ENCODE measurements at places on chromosomes 12 and 14.

DNA sequence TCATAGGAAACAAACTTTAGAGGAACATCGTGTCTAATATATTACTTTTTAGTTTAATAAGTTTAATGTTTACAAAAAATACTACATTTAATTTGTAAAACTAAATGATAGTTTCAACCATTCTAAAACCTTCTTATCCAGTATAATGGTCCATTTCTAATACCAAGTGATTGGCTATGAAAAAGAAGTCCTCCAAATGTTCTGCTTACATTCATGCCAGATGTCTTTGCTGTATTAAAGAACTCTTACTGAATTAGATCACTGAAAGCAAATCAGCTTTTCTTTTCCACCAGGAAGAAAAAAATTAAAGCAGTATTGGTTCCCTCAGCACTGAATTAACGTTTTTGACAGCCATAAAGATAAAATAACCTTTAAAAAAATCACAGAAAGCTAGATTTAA lies 3.7 kb downstream of the NOVA1 start:
- no peaks in the 10 kb centered on the region for H3K27me3 ChIP-seq
- peak overlapping the region; percentile 97 for H3K4me3 ChIP-seq
- H3K27ac ChIP-seq, result no peak overlapping the region
- H3K36me3 ChIP-seq, result no peaks in the 10 kb centered on the region
- H3K4me1 ChIP-seq, result peaks cover 42% of the 10 kb centered on the region

- no peak overlapping the region for H3K4me3 ChIP-seq
- H3K36me3 ChIP-seq, result peaks cover 24% of the 10 kb centered on the region
- no peak overlapping the region for H3K27ac ChIP-seq
- H3K27me3 ChIP-seq, result no peaks in the 10 kb centered on the region
- H3K4me1 ChIP-seq, result peaks cover 10% of the 10 kb centered on the region
- DNase-seq, result no peak
Observed at GRCh38 chr12:123171967-123172366, 21.1 kb upstream of the PITPNM2 start.

GRCh38 chr14:60618241-60618640 lies 31.0 kb downstream of the SIX1 start:
- no peak for DNase-seq
- peaks cover 4% of the 10 kb centered on the region for H3K27me3 ChIP-seq
- no peaks in the 10 kb centered on the region for H3K36me3 ChIP-seq

GRCh38 chr12:47407463-47408129 lies 298.2 kb downstream of the RPAP3 start:
- no peaks in the 10 kb centered on the region for H3K27me3 ChIP-seq
- H3K4me3 ChIP-seq, result no peak overlapping the region
- DNase-seq, result no peak
- no peaks in the 10 kb centered on the region for H3K36me3 ChIP-seq

DNA sequence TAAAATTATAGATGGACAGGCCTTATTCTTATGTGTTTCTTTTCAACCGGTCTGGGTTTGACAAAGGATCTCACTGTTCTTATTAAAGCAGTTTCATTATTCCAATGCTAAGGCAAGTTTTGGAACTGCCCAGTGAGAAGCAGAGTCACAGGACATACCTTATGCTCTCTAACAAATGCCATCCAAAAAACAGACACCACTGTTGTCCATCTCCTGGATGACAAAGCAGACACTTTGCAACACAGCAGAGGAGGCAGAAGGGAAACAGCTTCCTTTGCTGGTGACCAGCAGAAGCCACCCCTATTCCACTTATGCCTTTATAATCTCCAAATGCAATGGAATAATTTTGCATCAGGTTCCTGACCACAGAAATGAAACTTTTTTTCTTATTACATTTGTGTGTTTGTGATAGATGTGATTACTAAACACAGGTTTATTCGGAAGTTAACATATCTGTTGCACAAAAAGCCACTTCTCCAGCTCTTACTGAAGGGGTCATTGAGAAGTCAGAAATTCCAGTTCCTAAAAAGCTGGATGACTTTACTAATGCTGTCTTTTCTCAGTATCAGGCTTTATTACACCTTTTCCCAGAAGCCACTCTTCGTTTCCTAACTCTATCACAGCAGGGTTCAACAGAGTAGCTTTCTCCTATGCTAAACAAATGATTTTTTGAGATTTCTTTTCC lies 115.6 kb downstream of the BTG1 start:
- H3K27me3 ChIP-seq, result no peaks in the 10 kb centered on the region
- no peak overlapping the region for H3K4me3 ChIP-seq
- DNase-seq, result no peak
- no peaks in the 10 kb centered on the region for H3K36me3 ChIP-seq
- peaks cover 37% of the 10 kb centered on the region for H3K4me1 ChIP-seq

GRCh38 chr14:53247596-53248370 lies 94.7 kb upstream of the DDHD1 start:
- no peak overlapping the region for H3K27ac ChIP-seq
- peaks cover 22% of the 10 kb centered on the region for H3K36me3 ChIP-seq
- H3K27me3 ChIP-seq, result no peaks in the 10 kb centered on the region
- DNase-seq, result no peak
- peaks cover 2% of the 10 kb centered on the region for H3K4me1 ChIP-seq
- no peak overlapping the region for H3K4me3 ChIP-seq

DNA sequence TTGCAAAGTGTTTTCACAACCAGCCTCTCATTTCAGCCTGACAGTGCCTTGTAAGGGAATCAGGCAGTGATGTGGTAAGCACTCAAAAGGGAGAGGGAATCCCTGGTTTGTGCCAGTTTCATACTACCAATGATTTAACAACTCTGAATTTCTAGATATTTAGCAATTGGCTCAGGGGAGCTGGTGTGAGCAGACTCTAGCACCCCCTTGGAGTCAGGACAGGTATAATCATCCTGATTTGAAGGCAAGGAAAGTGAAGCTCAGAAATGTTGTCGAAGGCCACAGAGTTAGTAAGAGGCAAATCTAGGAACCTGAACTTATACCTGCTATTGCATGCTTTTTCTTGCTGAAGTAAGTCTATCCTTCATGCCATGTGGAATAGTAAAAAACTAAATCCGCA lies 63.1 kb upstream of the DACT1 start:
- no peak for DNase-seq
- no peak overlapping the region for H3K4me3 ChIP-seq
- H3K27me3 ChIP-seq, result no peaks in the 10 kb centered on the region
- peaks cover 14% of the 10 kb centered on the region for H3K4me1 ChIP-seq
- H3K36me3 ChIP-seq, result no peaks in the 10 kb centered on the region
- no peak overlapping the region for H3K27ac ChIP-seq

DNA sequence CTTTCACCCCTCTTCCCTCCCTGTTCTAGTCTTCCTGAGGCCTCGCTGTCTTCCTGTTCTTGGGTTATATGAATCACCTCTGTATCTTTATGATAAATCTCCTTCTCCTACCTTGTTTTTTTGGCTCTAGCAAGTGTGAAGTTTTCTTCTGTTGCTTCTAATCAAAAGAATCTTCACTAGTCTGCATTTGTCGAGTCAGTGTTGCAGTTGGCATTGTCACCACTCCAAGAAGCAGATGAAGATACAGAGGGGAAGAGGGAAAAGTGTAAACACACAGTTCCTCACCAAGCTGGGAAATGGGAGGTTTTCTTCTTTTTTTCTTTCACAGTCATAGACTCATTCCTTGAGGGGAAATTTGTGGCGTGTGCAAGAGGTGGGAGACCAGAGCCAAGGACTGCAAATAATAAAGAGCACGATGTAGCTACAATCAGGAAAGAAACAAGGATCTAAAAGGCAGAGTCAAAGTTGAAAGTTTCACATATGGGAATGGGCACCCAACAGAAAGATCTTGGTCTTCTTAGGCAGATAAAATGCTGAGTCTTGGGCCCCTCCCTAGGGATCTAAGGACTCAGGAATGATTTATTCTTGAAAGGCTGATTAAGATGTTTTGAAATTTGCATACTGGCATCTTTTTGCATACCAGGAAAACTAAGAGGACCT lies 22.2 kb upstream of the PRICKLE1 start:
- DNase-seq, result no peak
- H3K4me3 ChIP-seq, result no peak overlapping the region
- peaks cover 23% of the 10 kb centered on the region for H3K4me1 ChIP-seq
- H3K27ac ChIP-seq, result no peak overlapping the region
- 0 out of 2 replicates have a peak, but pooled peaks cover 8% of the 10 kb centered on the region for H3K36me3 ChIP-seq
- peaks cover 2% of the 10 kb centered on the region for H3K27me3 ChIP-seq

DNA sequence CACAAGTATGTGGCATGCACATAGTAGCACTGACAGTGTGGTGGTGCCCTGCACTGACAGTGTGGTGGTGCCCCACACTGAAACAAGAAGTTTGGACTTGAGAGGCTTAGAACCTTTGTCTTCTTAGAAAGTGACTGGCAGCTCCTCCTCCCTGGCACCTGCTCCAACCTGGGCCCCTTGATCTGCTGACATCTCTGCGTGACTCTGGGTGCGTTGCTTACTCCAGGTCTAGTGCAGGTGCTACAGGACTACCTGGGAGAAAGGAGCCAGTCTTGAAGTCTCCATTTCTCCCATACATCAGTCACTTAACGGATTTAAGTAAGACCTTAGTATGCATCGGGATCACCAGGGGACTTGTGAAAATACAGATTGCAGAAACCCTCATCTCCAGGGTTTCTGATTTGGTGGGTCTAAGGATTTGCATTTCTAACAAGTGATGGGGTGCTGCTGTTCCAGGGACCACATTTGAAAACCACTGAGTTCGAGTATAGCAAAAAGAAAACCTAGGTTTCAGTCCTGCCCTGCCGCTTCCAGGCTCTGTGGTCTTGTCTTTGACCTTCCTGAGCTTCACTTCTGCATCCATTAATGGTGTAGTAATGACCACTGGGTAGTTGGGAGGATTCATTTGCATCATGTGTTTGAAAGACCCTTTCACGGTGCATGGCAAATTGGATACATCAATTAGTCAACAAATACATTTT lies 15.7 kb downstream of the NINJ2 start:
- H3K27me3 ChIP-seq, result no peaks in the 10 kb centered on the region
- H3K36me3 ChIP-seq, result no peaks in the 10 kb centered on the region
- DNase-seq, result no peak
- H3K27ac ChIP-seq, result peak overlapping the region; percentile 84
- peaks cover 7% of the 10 kb centered on the region for H3K4me1 ChIP-seq

GRCh38 chr12:132275110-132275531 lies 54.3 kb downstream of the GALNT9 start:
- no peaks in the 10 kb centered on the region for H3K36me3 ChIP-seq
- DNase-seq, result peak; percentile 66
- H3K4me3 ChIP-seq, result peak overlapping the region; percentile 32

- H3K27me3 ChIP-seq, result peaks cover 77% of the 10 kb centered on the region
- H3K4me3 ChIP-seq, result no peak overlapping the region
- no peak for DNase-seq
- no peaks in the 10 kb centered on the region for H3K36me3 ChIP-seq
- H3K4me1 ChIP-seq, result peaks cover 3% of the 10 kb centered on the region
Observed at GRCh38 chr12:132548430-132549058, 58.6 kb downstream of the FBRSL1 start.

DNA sequence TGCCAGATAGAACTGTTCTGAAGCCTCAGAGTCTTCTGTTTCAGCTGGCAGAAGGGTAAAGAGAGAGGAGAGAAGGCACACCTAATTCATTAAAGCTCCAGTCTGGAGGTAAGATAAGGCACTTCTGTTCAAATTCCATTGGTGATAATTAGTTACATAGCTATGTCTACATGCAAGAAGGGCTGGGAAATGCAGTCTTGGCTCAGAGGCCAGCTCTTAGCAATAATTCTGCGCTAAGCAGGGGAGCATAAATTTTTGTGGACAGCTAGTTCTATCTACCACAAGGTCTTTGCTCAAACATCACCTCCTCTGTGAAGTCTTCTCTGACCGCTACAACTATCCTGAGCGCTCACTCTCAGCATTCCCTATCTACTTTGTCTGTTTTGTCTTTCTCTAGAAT lies 14.3 kb upstream of the E2F7 start:
- no peak overlapping the region for H3K27ac ChIP-seq
- no peak overlapping the region for H3K4me3 ChIP-seq
- H3K4me1 ChIP-seq, result 0 out of 2 replicates have a peak, but pooled peaks cover 5% of the 10 kb centered on the region
- no peak for DNase-seq
- no peaks in the 10 kb centered on the region for H3K27me3 ChIP-seq

- peaks cover 3% of the 10 kb centered on the region for H3K36me3 ChIP-seq
- no peak overlapping the region for H3K27ac ChIP-seq
- no peak overlapping the region for H3K4me3 ChIP-seq
Observed at GRCh38 chr12:112008918-112009317, 4.0 kb downstream of the TMEM116 start.

DNA sequence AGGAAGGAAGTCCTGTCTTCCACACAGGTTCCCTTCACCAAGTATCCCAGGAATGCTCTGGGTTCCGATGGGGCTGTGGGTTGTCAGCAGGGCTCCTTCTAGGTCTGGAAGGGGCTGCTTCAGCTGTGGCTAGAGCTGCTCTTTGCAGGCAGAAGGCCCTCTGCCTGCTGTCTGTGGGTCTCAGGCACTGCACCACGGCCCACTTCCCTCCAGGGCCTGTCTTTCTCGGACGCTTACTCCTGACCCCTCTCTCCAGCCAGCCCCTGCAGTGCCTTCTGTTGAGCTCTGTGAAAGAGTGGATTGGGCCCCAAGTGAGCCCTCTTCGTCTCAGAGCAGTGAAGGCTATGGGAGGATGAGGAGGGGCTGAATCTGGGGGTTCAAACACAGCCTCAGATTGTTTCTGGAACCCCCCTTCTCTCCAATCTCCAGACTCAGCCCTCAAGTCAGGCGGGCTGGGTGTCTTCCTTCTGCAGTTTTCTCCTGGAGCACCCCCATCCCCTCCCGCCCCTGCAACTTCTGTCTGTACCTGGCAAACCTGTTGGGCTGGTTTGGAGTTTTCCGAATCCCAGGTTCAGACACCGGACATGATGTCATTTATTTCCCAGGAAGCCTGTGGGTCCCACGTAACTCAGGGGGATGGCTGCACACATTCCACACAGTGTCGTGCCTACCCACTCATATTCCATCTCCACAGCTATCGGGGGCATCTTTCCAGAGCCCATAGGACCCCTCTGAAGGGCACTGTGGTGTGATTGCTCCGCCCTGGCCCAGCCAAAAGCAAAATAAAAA lies 24.9 kb upstream of the SPPL3 start:
- peaks cover 35% of the 10 kb centered on the region for H3K4me1 ChIP-seq
- no peaks in the 10 kb centered on the region for H3K36me3 ChIP-seq
- H3K4me3 ChIP-seq, result peak overlapping the region; percentile 34
- H3K27ac ChIP-seq, result peak overlapping the region; percentile 74

DNA sequence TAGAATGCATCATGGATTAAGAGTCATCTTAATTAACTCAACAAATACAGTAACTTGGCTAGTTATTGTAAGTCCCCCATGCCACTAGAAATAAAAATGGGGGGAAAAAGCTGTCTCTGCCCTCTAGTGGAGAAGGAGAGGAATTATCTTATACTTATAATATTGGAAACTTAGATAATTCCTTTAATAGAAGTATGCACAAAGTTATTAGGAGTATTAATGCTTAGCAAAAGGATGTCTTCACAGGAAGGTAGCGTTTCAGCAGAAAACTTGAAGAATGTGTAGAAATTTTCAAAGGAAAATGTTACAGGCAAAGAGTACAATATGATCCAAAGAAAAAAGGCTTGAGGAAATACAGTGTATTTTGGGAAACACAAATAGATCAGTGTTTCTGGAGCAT lies 19.8 kb downstream of the OR5AU1 start:
- no peaks in the 10 kb centered on the region for H3K27me3 ChIP-seq
- no peak overlapping the region for H3K27ac ChIP-seq
- DNase-seq, result no peak
- H3K4me3 ChIP-seq, result no peak overlapping the region
- peaks cover 24% of the 10 kb centered on the region for H3K4me1 ChIP-seq
